Stimulated activated CD4-positive, alpha-beta T cell treated with anti-CD3 and anti-CD28 coated beads, TNF-alpha, amount 100 ng/mL, for 4 hours (primary cell): ENCODE measurements at places on chromosomes 6 and 20.
A peak's percentile ranks its signal among the peaks of the same experiment; 100 is the strongest.

GRCh38 chr6:139483079-139483478, 108.6 kb upstream of the CITED2 start:
- no peak for DNase-seq

- no peak for DNase-seq
These were observed 12.4 kb downstream of the LY86 start for GRCh38 chr6:6600875-6601274.

GRCh38 chr6:139308936-139309603, 17.3 kb upstream of the TXLNB start:
- DNase-seq: no peak

DNA sequence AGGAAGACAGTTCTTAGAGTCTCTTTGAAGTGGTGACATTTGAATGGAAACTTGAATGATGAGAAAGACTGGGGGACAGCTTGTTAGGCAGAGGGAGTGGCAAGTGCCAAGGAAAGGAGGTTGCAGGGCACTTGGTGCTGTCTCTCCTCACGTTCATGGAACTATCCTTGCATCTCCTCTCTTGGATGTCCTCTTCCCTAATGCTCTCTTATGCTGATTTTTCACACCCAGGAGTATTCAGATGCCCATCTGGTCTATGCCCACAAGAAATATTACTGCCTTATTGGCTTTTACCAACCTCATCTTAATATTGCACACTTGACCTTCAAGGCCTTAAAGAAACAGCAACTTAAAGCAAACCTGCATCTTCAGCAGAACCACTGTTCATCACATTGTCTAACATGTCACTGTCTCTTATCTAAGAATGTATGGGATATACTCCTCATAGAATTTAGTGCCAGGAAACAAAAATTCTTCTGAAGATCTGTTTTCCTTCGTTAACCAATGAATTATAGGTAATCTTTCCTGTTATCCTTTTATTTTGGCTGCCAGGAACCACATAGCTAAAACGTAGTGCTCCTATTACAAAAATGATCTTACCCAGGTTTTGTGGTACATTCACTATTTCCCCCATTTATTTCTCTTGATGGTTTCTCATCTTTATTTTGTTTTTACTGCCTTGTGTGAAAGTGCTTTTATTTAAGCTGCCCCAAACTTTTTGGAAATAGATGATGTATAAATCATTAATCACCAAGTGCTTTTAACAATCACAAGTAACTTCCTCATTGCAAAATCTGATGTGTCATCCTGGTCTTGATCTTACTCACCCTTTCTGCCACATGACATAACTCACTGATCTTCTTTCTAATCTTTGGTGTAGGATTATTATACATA, 12.8 kb downstream of the RGS17 start:
- DNase-seq: no peak

DNA sequence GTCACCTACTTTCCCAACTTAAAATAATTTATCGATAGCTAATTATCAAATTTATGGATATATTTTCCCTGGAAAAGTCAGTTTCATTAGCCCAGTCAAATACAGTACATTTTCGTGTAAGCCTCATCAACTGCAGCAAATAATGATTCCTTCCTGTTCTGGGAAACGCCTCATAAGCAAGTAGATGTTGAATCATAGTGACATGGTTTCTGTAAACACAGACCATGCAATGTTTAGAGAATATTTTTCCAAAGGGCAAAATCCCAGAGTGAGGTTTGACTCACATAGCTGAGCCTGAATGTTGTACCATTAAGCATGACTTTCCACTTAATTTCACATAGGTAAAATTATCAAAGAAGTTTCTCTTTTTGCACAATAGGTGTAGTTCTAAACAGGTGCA, 16.7 kb upstream of the VNN1 start:
- DNase-seq: no peak

DNA sequence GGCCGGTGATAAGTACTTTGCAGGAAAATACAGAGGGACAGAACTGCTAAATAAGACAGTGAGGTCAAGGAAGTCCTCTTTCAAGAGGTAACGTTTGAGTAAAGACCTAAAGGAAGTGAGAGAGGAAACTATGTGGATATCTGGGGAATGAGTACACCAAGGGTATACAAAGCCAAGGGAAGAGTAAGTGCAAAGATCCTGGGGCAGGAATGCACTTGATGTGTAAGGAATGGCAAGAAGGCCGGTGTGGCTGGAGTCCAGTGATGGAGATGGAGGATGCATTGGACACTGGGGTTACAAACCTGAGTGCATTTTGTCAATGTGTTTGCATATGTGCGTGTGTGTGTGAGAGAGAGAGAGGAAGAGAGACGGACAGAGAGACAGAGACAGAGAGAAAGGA, 32.1 kb upstream of the TGM2 start:
- no peak for DNase-seq

DNA sequence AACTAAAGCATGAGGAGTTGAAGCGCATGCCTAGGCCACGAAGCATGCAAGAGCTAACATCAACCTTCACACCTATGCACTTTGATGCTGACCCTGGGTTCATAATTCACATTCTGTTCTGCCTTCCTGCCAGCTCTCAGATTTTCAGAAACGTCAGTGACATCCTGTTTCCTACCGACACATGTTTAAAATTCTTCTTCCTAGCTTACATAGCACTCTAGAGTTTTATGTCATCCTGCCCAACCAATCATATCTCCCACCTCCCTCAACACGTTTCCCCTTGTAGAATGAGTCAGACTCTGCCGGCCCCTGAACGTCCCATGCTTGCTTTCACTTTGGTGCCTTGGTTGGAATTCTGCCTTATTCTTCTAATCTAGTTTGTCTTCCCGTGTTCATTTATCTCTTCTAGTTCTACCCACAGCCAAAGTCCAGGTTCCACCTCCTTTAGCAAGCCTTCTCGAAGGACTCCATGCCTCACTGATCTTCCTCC, 97.2 kb upstream of the MAP7 start:
- peak; percentile 39 for DNase-seq

DNA sequence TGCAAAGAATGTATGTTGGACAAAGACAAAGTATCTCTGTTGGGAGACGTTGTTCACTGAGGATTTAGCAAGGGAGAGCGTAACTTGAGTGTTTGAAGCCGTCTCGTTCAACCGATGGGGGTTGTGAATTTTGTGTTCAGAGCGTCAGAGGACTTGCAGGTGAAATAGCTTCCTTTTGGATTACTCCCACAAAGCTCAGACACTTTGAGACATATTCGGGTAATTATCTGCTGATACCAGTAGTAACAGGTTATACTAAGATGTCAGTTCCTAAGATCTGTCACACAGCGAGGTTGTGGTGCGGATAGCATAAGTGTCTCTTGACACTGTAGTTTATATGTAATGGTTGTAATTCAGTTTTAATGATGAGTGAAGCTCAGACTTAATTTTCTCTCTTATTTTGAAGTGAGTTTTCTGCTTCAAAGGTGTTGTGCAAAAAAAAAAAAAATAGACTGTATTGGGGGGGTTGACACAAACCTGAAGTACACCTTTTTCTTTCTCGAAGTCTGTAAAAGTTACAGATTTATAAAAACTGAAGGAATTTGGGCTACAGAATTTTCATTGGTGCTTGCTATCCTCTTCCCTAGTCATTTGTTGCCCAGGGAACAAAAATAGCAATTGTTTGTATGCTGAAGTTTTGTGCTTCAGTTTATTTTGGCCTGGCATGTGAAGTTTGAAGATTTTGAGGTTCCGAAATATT, 1.7 kb downstream of the ASXL1 start:
- no peak for DNase-seq

DNA sequence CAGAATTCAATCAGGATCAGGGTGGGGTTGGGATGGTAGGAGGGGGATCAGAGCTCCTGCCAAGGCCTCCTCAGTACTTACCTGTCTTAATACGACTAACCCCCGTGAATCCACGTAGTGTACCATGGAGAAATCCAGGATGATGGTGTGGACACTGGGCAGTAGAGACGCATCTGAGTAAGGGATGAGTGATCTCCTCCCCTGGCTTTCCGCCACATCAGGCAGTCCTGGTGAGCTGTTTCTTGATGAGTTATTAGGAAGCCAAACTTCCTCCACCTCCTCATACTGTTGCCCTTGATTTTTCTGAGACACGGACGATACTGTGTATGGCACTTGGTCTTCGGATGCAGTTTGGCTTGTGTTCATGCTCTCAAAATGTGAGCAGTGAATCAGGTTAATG, 34.2 kb upstream of the SRPK1 start:
- DNase-seq: no peak

DNA sequence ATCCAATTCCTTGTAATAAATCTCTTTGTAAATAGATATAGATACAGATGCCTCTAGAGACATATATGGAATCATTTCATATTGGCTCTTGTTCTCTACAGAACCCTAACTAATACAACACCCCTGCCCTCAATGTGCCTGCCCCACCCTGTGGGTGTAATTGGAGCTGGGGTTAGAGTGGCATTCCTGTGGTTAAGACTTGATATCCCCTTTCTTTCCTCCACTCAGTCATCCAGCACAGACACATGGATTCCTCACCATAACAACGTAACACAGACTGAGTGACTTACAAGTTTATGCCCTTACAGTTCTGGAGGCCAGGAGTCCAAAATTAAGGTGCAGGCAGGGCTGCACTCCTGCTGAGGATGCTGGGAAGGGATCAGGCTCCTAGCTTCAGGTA, 42.8 kb downstream of the C6orf118 start:
- no peak for DNase-seq

DNA sequence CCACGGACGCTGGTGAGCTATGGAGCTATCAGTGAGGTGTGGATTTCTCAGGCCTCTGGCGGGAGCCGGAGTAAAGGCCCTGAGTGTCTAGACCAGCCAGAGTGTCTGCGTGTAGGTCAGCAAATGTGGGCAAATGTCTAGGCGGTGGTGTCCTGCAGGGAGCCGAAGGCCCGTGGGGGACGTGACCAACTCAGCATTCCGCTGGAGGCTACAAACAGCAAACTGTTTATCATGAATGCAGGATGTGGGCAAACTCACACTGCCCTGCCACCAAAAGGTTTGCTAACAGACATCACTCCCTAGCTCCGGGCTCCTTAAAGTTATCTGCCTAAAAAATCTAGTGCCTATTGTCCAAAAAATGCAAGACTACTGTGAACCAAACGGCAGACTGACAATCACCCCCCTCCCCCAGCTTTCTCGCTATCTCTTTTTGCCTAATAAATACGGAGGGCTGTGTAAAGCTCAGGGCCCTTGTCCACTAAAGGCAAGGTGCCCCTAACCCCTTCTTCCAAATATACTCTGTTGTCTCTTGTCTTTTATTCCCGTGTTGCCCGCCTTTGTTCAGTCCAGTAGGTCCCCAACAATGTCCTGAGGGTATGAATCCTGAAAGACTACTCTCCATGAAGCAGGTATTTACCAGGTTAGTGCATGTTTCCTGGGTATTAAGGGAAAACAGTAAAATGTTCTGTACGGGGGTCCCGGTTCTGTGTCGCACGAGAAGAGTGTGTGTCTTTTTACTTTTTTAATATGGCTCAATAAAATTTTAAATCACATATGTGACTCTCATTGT, 29.0 kb upstream of the AFDN start:
- no peak for DNase-seq

GRCh38 chr20:45387274-45387673, 9.1 kb upstream of the TP53TG5 start:
- DNase-seq: no peak

- no peak for DNase-seq
These were observed 39.7 kb downstream of the TMEM181 start for GRCh38 chr6:158599635-158600034.

DNA sequence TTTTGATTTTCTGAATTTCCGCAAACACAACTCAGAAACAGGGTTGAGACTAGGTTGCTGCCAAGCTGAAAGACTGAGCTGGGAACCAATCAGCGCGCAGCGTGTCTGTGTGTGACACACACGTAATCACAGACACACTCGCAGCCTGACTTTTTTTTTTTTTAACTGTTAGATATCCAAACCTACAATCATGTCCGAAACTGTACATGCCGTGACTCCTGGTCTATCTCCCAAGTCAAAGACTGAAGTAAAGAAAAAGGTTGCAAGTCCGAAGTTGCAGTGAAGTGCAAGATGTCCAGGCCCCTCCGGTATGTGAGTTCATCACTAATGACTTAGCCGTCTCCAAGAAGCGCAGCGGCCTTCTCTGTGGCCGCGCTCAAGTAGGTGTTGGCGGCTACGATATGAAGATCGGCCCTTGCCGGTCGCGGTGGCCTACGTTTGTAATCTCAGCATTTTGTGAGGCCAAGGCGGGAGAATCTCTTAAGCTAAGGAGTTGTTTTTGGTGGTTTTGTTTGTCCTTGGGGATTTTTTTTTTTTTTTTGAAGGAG, 108.2 kb downstream of the HFE start:
- DNase-seq: peak; percentile 70

GRCh38 chr6:139311831-139312230, 20.0 kb upstream of the TXLNB start:
- DNase-seq: no peak

- DNase-seq: no peak
These were observed 35.4 kb downstream of the NINL start for GRCh38 chr20:25549843-25550477.

GRCh38 chr6:75065523-75065922, 140.3 kb downstream of the COL12A1 start:
- DNase-seq: no peak

- DNase-seq: no peak
These were observed 297.4 kb downstream of the THBS2 start for GRCh38 chr6:168956141-168956838.

GRCh38 chr6:157681041-157681650, 141.9 kb upstream of the SNX9 start:
- DNase-seq: no peak

GRCh38 chr6:133835901-133836300, 53.0 kb upstream of the TCF21 start:
- DNase-seq: no peak

DNA sequence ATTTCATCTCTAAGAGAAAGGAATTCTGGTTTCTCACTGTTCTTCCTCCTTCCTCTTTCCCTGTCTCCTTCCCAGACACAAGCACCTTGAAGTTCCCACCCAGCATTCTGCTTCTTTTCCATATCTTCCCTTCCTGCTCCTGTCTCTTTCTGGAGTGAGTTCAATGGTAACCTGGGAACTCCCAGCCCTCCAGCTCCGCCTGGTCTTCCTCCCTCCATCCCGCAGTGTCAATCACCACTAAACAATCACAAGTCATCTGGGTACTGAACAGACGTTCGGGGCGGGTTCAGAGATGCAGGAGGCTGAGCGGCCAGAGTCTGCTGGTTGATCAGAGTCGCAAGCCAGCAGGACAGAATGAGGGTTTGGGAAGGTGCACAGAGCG, 7.7 kb downstream of the TTBK1 start:
- no peak for DNase-seq

- peak; percentile 31 for DNase-seq
These were observed 605 bp upstream of the PPP1R16B start for GRCh38 chr20:38804682-38805501.

DNA sequence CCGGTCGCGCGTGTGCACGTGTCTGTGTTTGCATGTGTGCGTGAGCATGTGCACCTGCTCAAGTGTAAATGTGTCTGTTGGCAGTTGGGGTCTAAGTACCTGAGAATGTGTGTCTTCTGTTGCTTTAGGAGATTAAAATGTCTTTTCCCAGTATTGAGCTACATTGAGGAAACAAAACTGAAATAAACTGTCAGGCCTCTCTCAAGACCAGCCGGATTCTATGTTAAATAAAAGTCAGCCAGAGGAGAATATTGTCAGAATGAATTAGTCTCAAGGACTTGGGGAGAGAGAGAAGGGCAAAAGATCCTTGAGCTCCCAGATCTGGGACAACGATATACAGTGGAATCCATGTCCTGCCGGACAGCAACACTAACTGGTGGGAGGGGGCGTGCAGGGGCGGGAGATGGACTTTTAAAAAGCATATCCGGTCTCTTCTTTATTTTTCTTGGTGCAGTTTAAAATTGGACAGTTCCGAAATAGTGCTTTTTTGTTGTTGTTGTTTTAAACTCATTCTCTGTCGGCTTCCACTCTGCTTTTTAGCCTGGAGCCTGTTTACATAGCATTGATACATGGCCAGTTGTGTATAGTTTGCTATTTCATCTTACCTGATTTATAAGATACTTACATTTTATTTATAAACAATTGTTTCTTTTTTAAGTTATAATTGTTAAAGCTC, 3.3 kb upstream of the TBX18 start:
- no peak for DNase-seq
